CD4-positive, alpha-beta T cell treated with Interferon gamma for 1 hour (primary cell): ENCODE measurements at places on chromosomes 6 and 20.

- no peak for DNase-seq
Observed at GRCh38 chr6:38549795-38550194, 89.9 kb downstream of the BTBD9 start.

DNA sequence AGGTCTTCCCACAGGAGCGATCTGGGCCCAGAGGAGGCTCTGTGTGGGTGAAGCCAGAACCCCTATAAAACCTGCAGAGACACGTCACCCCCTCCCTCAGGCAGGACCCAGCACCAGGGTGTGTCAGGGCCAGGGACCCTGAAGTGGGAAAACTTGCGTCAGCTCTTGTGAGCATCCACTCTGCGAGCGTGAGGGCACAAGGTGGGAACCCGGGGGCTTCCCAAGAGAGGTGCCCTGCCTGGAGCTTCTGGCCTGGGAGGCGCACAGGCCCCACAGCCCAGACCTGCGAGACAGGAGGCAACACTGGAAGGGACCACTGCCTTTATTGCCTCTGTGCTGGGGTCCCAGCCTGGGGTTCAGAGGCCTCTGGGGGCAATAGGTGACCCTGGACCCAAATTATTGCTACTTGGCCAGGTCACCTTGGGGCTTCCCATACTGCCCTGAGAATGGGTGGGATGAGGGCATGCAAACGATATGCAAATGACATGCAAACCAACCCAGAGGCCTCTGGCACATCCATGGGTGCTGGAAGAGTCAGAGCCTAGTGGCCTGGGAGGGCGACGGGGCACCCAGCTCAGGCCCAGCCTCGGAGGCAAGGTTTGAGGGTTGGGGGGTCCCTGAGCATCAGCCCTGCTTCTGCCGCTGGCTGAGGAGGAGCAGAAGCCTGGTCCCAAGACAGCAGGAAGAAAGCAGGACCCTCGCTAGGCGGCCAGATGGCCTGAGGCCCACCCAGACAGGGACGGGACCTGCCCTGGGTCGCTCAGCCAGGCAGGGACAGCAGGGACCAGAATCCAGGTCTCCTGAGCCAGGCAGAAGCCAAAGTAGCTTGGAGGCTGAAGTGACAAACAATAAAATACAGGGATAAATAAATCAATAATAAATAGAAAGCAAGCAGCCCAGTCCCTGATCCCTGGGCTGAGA is 5.1 kb upstream of the C20orf144 start:
- DNase-seq = no peak

GRCh38 chr20:58056921-58057686 is 171.3 kb downstream of the ANKRD60 start:
- DNase-seq = no peak

- no peak for DNase-seq
Observed at GRCh38 chr20:23513164-23513563, 22.2 kb downstream of the CST8 start.
